Activated CD4-positive, alpha-beta T cell treated with anti-CD3 and anti-CD28 coated beads for 1 hour (primary cell): ENCODE measurements at places on chromosomes 3 and 15.

DNA sequence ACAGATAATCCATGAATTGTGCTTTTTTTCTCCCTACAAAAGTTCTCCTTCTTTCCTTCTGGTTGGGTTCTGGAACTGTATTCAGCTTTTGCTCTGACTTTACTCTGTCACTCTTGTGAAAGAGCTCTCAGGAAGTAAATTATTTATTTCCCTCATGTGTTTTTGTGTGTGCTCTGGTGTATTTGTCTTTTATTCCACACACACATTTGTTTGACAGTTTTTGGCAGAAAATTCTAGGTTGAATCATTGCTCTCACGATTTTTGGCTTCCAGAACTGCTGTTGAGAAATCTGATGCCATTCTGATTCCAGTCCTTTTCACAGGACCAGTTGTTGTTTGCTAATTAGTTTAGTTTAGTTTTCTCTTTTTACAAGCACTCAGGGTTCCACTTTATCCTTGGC, 172.8 kb downstream of the PLCH1 start:
- no peak for DNase-seq

DNA sequence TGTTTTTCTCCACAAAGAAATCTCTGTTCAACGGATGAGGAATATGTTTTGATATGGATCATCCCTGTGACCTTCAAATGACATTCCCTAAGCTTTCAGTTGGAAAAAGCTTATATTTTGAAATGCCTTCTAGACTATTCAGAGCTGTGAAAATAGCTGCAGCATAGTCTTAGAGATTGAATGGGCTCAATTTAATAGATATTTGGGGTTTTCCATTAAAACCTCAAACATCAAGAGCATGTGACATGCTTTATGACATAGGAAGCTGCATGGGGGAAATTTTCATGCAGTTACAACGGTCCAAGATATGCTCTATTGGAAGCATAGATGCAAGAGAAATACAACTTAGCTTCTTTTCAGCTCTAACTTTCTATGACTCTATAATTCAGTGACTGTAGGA, 102.8 kb downstream of the LSAMP start:
- DNase-seq = no peak

DNA sequence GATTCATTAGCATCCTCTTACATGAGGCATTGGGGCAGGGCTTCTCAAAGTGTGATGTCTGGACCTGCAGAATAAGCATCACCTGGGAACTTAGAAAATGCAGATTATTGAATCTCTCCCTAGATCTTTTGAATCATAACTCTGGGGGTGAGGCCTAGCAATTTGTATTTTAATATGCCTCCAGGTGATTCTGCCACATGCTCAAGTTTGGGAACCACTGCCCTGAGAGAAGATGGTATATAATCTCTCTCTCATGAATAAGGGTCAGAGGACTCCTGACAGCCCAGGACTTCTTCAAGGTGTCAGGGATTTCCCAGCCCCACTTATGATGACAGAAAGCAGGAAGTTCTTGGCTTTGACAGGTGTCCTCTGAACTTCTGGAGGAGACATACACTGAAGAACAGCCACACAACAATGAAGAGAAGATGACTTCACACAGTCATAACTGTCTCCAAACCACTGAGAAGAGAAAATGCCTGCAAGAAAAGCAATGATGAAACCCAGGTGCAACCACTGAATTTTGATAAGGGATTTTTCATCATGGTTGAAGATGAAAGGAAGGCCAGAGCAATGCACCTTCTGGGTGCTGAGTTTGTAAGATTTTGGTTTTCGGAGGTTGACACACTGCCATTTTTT, 211.9 kb upstream of the MRPL3 start:
- no peak for DNase-seq

GRCh38 chr3:130316169-130316568, 29.3 kb upstream of the COL6A5 start:
- no peak for DNase-seq

DNA sequence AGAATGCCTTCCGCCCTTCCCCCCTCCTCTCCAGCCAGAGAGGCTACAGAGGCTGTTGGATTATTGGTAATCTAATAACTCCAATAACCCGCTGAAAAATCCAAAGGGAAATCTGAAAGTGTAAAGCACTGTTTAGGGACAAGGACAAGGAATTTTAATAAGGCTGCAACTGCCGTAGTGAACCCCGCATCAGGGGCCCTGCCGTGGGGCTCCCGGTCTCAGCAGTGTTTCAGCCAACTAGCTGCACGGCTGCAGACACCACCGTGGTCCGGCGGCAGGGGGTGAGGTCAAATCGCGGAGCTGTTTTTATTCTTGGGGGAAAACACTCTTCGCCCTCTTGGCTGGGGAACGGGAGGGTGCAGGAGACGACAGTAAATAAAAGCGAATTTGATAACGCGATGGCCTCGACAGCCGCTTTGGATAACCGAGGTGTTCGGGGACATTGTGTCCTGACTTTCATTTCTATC, 6.1 kb downstream of the BCL6 start:
- no peak for DNase-seq

- DNase-seq = no peak
Observed at GRCh38 chr3:35320646-35321407, 318.5 kb upstream of the ARPP21 start.

DNA sequence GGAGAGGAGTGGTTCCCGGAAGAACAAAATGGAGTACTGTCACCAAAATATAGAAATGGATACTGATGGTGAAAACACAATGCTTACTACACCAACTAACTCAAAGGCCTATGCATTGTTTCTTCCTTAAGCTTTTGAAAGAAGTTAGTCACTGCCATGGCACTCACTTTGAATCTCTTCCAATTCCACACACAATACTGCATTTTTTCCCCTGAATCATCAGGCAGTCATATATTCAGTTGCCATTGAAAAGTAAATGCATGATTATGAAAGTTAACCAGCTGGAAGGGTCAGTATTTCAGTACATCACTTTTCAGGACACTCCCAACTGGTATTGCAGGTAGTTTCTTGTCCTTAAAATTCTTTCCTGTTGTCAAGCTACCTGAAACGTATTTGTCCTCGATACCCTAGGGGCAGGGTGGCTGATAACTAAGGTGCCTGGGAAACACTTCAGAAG, 9.0 kb upstream of the LRRFIP2 start:
- no peak for DNase-seq

GRCh38 chr15:40053079-40053830, 14.3 kb upstream of the SRP14 start:
- DNase-seq = no peak

- DNase-seq = no peak
Observed at GRCh38 chr3:64932666-64933342, 245.0 kb upstream of the ADAMTS9 start.

DNA sequence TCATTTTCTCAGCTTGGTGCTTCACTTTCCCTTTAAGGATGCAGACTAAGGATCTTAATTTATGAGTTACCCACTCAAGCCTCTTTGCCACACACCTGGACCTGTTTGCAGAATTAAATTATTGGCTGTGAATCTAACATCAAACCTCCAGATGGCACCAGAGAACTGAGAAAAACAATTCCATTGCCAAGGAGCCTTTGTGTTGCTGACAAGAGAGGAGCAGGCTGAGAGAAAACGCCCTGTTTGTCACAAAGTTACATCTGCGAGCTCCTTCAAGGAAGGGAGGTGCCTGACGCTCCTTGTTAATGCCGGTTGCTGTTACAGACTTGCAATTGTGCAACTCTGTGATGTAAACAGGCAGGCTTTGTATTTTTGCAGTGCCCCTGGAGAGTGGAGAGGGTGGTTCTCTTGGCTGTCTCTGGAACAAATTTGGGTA, 36.3 kb upstream of the TMC3 start:
- DNase-seq = no peak
